Nucleus accumbens (tissue), 56 donors: ENCODE measurements at places on chromosomes 6 and 20.

DNA sequence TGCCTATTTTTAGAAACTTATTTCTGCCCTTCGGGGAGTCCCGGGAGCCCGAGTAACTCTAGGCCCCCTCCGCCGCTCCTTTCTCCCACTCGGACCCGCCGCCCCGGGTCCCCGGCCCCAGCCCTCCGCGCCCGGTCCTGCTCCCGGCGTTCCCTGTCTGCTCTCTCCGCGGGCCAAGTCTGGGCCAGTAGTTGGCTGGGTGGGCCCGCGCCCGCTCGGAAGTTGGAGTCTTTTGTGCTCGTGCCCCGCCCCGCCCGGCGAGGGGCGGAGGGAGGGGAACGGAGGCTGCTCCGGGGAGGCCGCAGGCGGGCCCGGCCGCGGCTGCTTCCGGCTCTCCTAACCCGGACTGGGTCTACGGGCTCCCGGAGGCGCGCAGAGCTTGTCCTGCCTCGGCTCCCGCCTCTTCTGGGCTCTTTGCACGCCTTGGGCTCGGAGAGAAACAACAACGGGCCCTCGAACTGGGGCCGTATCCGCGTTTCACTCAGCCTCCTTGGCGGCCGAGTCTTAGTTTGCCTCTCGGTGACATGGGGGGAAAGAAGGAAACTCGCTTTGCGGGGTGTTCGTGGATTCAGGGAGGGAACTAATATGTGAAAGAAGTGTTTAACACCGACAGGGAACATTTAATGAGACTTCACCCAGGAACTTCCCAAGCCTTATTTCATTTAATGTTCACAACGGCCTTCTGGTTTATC, 657 bp downstream of the RALY start:
- peak; percentile 29 for DNase-seq

GRCh38 chr6:53347921-53348370, 804 bp downstream of the ELOVL5 start:
- DNase-seq: peak; percentile 68

DNA sequence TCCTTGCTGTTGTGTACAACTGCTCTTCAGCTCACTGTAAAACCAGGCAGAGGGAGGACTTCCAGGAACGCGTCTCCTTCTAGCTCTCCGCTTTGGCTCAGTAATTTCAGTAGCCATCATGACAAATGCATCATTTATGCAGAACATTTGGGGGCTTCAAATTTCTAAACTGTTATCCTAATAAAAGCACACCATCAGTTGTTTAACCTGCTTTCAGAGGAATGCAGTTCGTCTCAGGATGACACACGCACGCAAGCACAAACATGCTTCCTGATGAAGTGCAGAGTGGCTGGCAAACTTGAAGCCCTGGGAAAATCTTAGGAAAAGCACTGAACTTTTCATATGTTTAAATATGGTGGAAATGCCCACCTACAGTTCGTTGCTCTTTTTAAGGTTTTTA, 24.4 kb downstream of the SLC22A23 start:
- DNase-seq: no peak

GRCh38 chr20:35271073-35271882, 6.6 kb downstream of the MMP24OS start:
- no peak for DNase-seq

DNA sequence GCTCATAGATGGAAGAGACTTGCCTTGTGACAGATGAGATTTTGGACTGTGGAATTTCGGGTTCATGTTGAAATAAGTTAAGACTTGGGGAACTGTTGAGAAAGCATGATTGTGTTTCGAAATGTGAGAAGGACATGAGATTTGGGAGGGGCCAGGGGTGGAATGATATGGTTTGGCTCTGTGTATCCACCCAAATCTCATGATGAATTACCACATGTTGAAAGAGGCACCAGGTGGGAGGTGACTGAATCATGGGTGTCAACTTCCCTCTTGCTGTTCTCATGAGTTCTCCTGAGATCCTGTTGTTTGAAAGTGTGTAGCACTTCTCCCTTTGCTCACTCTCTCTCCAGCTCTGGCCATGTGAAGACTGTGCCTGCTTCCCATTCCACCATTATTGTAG, 17.9 kb downstream of the AHI1 start:
- no peak for DNase-seq

GRCh38 chr20:20425823-20426654, 58.1 kb downstream of the INSM1 start:
- DNase-seq: no peak

DNA sequence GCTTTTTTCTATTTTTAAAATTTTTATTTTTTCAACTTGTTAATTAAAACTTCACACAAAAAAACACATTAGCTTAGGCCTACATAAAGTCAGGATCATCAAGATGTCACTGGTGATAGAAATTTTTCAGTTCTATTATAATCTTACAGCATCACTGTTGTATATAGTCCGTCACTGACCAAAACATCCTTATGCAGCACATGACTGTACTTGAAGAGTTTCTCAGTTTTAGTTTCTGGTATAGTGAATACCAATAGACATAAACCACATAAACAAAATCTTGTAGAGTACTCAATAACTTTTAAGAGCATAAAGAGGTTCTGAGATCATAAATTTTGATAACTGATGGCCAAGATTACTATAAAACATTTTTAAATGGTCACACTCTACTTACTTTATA, 71.8 kb downstream of the ASCC3 start:
- no peak for DNase-seq

- no peak for DNase-seq
Measured at GRCh38 chr6:114000069-114000468, 29.1 kb upstream of the HDAC2 start.

GRCh38 chr6:121838842-121839241, 403.4 kb downstream of the GJA1 start:
- no peak for DNase-seq

GRCh38 chr6:93418408-93419303, 703 bp downstream of the EPHA7 start:
- DNase-seq: peak; percentile 39

DNA sequence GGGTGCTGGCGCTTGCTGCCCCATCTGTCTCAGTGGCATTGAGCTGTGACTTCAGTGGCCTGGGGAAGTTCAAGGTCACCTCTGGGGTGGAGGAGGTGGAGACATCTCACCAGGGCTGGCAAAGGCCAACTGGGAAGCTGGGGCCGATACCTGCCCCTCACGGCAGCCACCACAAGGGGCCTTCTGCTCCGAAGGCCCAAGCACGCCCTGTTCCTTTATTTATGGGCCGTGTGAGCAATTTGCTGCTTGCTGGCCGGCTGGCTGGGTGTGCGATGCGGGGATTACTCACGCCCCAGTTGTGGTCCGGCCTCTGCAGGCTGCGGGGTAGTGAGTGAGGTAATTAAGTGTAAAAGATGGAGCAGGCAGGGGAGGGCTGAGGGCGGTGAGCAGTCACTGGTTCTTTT, 13.2 kb upstream of the SCRT2 start:
- no peak for DNase-seq

GRCh38 chr6:70763754-70764510, 96.2 kb downstream of the SMAP1 start:
- no peak for DNase-seq

DNA sequence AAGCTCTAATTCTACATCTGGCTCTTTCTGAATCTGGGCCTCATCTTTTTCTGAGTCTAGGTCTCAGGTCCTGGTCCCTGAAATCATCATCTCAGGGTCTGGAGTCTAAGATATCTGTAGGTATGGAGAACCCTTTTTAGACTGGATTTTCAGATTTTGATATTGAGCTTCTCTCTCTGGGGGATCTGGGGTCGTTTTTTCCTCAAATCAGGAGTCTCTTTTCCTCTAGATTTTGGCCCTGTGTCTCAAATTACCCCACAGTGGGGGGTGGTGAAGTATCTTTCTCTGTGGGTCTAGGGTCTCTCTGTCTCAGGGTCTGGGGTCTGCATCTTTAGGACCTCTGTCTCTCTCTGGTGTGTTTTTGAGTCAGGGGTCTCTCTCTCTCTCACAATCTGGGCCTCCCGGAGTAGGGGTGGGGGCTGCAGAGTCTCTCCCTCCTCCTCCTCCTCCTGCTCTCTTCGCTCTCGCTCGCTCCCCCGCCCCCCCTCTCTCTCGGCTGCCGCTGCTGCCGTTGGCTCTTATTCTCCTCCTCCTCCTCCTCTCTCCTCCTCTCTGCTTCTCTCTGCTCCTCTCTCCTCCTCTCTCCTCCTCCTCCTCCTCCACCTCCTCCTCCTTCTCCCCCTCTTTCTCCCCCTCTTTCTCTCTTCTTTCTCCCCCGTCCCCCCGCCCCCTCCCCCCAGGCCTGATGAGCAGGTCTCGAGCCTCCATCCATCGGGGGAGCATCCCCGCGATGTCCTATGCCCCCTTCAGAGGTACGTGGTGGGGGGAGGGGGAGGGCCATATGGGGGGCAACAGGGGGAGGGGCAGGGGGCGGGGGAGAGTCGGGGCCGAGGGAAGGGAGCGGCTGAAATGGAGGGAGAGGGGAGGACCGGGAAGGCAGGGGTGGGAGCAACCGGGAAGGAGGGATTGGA, at the start of gene SYNGAP1:
Gene SYNGAP1, plus strand, starts transcription at position 486 of the 911 bp plus-strand sequence. Its CDS starts 200 bp downstream, at position 686.
- DNase-seq: peak; percentile 52

GRCh38 chr6:95489185-95489863, 88.0 kb upstream of the MANEA start:
- DNase-seq: no peak

DNA sequence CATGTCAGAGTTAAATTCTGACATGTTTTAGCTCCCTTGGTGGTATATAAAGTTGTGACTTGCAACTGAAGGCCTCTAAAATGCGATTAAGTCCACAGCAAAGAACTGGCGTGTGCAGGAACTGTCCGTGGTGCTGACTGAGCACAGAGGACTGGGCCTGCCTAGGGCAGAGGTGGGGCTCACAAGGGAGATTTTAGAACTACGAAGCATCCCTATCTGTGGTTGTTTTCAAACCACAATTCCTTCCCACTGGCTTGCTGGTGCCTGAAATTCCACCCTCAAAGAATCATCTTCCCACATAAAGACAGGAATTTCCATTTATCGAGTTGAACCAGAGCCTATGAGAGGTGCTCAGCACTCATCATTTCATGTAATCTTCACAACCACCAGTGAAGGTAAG, 30.1 kb downstream of the RIMS4 start:
- DNase-seq: no peak

- no peak for DNase-seq
Measured at GRCh38 chr6:100435299-100435698, 29.4 kb downstream of the SIM1 start.

DNA sequence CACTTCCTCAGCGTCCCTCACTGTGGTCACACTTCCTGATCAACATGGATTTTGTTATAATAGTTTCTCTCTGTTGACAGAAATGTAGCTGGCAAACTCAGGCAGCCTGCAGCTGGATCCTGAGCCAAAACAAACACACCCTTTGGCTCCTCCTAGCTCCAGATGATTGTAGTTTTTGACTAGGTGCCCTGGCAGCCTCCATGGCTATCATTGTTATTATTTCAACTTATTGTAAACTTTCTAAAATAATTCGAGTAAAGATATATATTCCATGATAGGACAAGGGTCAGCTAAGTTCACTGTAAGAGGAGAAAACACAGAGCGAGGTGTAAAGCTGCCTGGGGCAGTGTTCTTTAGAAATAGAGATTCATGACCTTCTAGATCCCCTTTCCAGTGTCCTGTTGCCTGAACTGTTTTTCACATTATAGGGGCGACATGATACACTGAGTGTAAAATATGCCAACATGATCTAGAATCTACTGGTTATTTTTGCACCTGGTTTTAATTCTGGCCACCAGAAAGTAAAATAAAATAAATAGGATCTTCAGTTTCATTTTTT, 98.2 kb upstream of the HDGFL1 start:
- DNase-seq: no peak

DNA sequence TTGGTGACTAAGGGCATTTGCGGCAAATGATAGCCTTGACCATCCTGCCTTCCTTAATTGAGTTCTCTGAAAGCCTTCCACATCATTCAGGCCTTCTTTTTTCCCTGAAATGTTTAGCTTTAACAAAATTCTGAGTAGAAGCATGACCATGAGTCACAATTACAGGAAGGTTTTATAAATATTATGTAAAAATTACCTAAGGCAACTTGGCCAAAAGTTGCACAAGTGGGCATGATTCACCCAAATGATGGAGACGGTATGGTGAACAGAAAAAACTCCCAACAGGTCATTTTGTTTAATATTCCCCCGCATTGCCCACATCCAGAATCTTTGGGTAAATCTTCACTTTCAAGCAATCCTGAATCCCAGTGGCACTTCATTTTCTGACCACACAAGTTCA, 37.0 kb downstream of the MC3R start:
- no peak for DNase-seq

DNA sequence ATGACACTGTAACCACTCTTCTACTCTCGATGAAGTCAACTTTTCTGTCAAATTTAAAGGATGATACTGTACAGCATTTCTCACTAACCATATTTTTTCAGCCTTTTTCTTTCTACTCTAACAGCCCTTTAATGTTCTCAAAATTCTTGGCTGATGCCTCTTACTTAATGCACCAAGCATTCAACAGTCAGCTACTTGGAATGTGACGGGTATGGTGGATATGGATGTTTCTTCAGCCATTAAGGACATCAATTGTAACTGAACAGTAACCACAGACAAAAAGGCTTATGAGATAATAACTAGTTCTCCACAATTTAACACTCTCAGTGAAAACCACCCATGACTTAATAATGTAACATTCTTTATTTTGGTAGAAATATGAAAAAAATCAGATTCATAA, 467.2 kb upstream of the ZNF337 start:
- no peak for DNase-seq

GRCh38 chr6:170475118-170475517, 78.0 kb downstream of the PSMB1 start:
- DNase-seq: no peak

- DNase-seq: no peak
Measured at GRCh38 chr6:159061805-159062563, 17.2 kb upstream of the TAGAP start.

GRCh38 chr20:6108330-6108729, 14.5 kb downstream of the FERMT1 start:
- DNase-seq: no peak

GRCh38 chr6:142867988-142868812, 76.8 kb downstream of the HIVEP2 start:
- DNase-seq: no peak

- no peak for DNase-seq
Measured at GRCh38 chr6:88013015-88013414, 34.6 kb upstream of the SPACA1 start.

DNA sequence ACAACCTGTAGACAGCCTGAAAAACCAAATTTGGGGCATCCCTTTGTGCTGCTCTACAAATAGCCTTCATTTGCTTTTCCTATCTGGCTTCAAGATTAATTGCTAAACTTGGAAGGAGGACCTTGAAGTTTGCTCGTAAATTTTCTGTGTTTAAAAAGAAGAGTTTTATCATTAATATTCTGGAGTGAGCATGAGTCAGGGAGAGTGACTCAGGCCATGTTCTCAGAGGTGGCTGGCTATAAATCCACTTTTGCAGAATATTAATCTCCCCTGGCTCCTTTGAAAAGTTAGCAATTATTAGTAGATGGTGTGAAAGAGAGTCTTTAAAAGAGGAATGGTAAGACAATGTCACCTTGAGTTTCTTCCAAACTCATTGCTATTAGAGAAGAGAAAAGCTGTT, 91.0 kb downstream of the ANKEF1 start:
- DNase-seq: no peak

DNA sequence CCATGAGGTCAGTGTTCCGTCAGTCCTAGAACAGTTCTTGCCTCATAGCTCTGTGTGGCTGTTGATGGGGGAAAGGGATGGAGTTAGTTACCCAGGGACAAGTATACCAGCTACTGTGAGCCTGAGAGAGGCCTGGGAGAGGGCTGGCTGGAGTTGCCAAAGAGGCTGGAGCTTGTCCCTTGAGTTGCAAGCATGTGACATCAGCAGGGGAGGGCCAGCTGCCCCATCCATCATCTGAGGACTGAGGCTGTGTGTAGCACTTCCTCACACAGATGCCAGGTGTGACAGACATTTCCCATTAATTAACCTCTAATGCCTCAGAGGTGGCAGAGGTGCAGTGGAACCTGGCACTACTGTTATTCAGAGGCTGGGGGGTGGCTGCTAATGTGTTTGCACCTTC, 131.6 kb downstream of the PHACTR3 start:
- no peak for DNase-seq
